NCI-H510A (cell line): ENCODE measurements at places on chromosomes 6 and 20.

DNA sequence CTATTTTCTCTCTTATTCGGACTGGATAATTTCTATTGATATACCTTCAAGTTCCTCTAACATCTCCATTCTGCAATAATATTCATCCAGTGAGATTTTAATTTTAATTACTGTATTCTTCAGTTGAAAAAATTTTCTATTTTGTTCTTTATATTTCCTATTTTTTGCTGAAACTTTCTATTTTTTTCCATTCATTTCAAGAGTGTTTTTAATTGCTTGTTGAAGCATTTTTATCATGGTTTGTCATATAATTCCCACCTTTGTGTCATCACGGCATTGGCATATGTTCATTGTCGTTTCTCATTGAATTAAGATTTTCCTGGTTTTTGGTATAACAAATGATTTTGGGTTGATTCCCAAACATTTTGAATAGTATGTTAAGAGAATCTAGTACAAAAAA is 214.9 kb upstream of the HDDC2 start:
- no peak for DNase-seq

- no peak for DNase-seq
Measured at GRCh38 chr6:43269273-43270007, 26.2 kb downstream of the TTBK1 start.

DNA sequence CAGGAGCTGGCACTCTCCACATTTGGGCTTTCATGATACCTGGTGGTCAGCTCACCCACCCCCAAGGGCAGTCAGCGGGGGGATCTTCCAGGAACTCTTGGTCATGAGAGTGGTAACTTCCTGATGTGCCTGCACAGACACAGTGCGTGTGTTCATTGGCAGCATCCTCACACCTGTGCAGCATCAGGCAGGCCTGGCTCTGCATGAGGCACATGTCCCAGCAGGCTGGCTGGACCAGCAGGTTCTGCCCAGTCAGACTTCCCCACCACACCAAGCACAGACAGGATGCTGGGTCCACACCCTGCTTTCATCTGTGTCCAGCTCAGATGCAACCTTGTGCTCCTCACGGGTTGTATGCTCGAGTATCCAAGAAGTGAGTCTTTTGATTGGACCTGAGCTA is 15.7 kb upstream of the UNC93A start:
- no peak for DNase-seq

DNA sequence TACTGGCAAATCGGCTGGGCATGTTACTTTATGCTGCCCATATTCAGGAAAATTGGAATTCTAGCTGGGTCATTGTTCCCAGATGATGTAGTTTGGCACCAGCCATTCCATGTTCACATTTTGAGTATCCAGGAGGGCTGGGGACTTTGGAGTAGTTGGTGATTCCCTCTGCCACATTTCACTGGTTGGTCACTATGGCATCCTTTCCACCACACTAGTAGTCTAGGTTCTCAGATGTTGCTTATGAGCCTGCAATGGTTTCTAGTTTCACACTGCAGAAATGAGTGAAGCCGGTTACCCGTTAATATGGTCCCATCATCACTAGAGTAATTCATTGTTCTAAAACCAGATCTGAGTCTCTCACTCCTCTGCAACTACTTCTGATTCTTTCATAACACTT is 4.6 kb downstream of the PTPN1 start:
- no peak for DNase-seq

- no peak for DNase-seq
Measured at GRCh38 chr6:42970871-42971612, 7.9 kb downstream of the PEX6 start.

GRCh38 chr6:146301764-146302163 is 241.9 kb upstream of the RAB32 start:
- DNase-seq = no peak

- no peak for DNase-seq
Measured at GRCh38 chr20:49394264-49394663, 88.2 kb downstream of the KCNB1 start.

GRCh38 chr6:80333342-80333741 is 226.9 kb downstream of the BCKDHB start:
- DNase-seq = no peak

DNA sequence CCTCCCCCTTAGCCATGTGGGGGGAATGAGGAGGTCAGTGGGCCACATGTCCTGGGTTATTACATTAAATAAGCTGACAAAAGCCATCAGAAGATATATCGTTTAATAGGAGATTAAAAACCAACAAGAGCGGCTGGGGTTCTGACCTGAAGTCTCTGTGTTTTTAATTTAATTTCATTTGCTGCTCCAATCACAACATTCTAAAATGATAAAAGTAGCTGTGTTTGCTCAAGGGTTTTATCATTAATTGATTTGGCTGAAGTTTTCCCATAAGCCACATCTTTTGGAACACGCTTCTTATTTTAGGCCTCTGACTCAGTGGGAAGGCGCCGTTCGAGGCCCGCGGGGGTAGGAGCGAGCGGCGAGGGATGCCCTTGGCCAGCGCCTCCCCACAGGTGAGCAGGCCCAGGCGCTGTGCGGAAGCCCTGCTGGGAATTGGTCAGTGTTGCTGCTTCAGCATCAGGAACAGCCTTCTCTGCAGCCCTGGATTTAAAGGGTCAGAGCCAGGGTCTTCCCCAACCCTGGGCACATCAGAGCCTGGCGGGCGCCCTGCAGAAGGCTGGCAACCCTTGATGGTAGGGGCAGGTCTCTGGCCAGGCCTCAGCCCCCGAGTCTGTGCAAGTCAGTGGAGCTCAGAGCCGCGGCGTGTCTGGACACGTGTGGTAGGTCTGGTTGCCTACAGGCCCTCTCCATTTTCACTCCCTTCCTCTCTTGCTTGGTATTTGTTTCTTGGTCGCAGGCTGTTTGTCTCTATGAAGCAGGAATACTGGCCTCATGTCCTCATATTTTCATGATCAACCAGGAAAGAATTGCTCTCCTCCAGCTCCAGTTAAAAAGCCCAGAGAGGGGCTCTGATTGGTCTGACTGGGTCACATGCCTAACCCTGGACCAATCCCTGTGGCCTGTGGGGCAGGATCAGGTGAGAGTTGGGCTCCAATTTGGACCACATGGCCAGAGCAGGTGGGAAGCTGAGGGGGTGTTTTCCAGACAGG is 30.9 kb upstream of the MLN start:
- DNase-seq = no peak

- no peak for DNase-seq
Measured at GRCh38 chr6:104943781-104944180, 13.1 kb upstream of the LIN28B start.

DNA sequence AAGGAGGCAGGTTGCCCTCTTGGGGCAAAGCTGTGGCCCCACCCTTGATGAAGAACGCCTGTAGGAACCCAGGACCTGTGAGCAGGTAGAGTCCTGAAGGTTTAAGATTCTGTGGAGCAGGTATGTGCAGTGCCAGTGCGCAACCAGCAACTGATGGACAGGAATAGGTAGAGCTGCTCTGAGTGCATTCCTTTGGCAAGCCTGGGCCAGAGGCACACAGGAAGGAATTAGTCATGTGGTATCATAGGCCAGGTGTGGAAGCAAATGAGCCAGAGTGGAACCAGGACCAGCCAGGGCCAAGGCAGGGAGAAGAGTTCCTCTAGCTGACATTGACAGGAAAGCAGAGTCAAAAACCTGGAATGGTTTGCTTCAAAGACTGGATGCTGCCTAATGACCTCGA is 1.4 kb upstream of the KHDC1 start:
- DNase-seq = no peak

DNA sequence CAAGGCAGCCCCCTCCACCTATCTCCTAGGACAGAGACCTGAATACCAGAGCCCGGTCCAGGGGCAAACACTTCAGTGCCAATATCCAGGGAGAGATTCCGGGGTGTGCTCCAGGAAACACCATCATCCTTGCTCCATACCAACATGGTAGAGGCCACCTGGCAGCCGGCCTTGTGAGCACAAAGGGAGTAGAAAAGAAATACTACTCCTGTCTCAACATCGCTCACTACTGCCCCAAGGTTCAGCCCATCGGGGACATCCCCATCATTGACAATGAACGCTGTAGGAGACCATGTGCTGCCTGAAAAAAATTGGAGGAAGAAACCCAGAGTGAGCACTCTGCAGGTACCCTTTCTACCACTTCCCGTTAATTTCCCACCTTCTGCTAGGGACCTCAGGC is 1.5 kb downstream of the NEU1 start:
- no peak for DNase-seq

DNA sequence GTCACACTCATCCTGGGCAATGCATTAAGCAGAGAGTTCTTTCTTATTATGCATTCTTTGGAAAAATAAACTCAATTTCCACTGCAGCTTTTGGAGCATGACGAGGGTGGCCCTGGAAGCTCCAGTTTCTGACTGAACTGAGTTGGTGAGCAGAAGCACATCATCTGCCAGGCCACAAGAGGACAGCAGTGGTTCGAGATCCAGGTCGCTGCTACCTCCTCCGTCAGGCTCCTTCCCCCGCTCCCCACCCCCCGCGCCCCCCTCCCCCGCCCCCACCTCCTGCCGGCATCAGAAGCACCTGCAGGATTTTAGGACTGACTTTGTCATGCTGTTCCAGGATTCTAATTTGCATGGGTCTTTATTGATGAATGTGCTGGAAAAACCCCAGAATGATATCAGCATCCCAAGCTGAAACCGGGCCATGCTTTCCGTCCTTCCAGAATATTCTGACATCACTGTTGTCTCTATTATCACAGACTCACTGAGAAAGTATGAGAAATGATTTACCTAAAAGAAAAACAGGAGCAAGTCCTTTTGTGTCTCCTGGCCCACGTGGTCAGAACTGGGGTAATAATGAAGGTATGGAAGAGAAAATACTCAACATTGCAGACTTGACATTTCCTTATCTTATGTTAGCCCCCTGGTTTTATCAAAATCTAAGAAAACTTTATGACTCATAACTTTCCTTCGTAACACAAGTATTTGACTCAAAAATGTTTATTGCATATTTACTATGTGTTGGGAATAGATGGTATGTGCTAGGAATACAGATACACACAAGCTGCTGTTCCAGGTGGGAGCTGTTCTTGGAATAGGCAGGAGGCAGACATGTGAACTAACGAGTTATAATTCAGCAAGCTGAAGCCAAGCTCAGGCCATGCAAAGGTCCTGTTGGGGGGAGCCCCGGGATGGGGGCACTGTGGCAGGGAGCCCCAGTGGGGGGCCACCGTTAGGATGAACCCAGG is 220.2 kb upstream of the EXOC2 start:
- DNase-seq = no peak

DNA sequence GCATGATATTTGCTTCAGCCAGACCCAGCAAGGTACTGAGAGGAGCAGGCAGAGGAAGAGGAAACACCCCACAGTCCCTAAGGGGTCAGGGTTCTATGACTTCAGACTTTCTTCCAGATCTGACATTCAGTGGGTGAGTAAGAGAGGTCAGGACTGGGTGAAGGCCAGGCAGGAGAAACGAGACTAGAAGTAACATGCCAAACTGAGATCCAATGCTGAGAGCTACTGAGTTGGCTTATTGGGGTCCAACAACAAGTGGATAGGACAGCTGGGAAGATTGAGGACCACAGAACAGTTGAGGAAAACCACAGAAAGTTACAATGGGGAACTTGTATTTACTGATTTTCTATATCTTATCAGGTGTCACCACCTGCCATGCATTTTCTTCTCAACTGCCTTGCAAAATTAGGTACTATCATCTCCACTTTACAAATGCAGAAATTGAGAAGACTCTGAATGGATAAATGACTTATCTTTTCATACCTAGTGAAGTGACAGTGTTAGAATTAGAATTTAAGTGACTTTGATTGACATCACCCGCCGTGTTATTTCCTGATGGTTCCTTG is 43.8 kb upstream of the HIVEP1 start:
- no peak for DNase-seq

GRCh38 chr6:3724451-3725144 is 26.9 kb downstream of the PXDC1 start:
- DNase-seq = no peak

GRCh38 chr6:10194816-10195672 is 219.8 kb downstream of the TFAP2A start:
- DNase-seq = no peak

GRCh38 chr20:50560867-50561266 is 50.7 kb downstream of the PTPN1 start:
- DNase-seq = no peak

DNA sequence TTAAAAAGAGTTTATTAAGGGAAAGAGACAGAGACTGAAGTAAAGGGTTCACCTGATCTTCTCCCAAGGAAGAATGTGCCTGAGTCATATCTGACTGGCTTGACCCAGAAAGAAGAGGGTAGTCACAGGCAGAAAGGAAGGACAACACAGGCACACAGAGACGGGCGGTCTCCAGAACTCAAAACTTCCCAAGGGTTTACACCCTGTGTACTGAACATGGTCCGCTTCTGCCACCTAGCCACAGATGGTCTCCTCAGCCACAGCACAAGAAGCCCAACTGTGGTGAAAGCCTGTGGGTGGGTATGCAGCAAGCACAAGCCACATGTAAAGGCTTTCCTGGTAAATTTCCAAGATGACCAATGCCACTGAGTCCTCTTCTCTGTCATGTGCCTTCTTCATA is 17.2 kb downstream of the UNC5CL start:
- DNase-seq = no peak

DNA sequence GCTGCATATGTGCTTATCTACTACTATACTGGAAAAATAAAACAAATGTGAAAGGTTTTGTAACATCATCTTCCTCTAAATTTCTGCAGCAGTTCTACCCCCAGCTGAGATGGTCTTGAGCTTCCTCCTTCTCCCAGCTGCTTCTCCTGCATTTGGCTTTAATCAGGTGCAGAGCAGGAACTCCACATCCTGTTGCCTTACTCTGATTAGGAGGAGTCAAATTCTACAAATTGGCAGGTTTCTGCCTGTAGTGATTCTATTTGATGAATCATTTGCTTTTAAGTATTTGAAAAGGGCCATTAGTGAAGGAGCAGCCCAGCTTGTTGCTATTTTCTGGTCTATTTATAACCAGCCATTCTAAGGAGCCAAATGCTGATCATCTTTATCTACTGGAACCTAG is 224.5 kb downstream of the GMDS start:
- DNase-seq = no peak

DNA sequence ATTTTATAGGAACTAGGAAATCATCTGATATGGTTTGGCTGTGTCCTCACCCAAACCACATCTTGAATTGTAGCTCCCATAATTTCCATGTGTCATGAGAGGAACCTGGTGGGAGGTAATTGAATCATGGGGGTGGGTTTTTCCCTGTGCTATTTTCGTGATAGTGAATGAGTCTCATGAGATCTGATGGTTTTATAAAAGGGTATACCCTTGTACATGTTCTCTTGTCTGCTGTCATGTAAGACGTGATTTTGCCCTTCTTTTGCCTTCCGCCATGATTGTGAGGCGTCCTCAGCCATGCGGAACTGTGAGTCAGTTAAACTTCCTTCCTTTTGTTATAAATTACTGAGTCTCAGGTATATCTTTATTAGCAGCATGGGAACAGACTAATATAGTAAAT is 27.9 kb downstream of the EPM2A start:
- DNase-seq = no peak

GRCh38 chr20:13012886-13013285 is 4.1 kb downstream of the SPTLC3 start:
- DNase-seq = no peak

- DNase-seq = no peak
Measured at GRCh38 chr20:51142448-51142847, 119.5 kb upstream of the KCNG1 start.

- no peak for DNase-seq
Measured at GRCh38 chr6:16544006-16544405, 217.3 kb downstream of the ATXN1 start.

- DNase-seq = peak; percentile 31
Measured at GRCh38 chr6:128519132-128519930, 1.1 kb downstream of the PTPRK start.

- DNase-seq = no peak
Measured at GRCh38 chr6:113406048-113406695, 451.0 kb upstream of the MARCKS start.

- DNase-seq = no peak
Measured at GRCh38 chr6:10545482-10545881, 24.3 kb downstream of the GCNT2 start.
